Motor neuron (in vitro differentiated cells): ENCODE measurements at places on chromosomes 7 and 10.

DNA sequence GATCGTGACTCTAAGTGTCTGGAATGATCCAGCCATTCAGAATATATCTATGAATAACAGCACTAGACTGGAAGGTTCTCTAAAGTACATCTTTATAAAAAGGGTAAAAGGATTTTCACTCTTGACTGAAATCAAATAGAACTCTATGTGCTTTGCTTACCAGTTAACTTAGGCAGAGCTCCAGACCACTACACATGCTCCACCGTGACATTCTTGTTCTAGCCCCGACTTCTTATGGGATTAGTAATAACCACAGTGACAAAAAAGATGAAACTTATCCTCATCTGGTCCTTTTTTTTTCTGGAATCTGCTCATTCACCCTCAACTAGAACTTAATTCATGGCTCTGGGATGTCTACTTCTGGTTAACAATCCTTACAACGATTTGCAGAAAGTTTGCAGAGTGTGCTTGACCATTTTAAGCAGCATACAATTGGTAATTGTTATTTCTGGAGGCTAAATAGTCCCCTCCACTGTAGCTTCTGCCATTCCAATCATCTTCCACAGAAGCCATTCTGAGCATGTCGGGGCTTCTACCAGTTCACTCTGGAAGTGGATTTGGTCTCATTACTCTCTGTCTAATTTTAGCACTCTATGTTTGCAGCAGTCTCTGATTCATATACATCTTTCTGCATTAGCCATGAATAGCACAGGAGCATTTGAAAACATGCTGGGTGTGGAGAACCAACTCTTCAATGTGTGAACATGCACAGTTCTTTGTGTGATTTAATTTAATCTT, 163.7 kb upstream of the CDC14C start:
- ATAC-seq = no peak

- ATAC-seq = no peak
Measured at GRCh38 chr7:142925413-142925812, 8.1 kb downstream of the TRPV5 start.

- no peak for ATAC-seq
Measured at GRCh38 chr10:12566161-12567115, 217.1 kb downstream of the CAMK1D start.

DNA sequence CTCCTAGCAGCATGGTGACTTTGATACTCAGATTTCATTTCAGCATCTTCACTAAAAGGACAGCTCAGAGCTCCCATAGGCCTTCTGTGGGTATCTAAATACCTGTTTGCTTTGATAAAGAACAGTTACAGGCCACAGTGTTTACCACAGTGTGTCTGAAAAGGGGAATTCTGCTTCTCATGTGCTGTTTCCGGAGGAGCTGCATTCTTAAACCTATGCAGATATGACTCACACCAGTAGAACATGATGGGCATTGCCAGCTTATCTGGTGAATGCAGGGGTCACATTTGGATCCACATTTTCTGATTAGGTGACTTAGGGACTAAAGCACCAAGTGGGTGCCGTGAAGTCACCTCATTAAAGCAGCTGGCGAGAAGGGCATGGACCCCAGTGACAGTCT, 52.6 kb downstream of the TRRAP start:
- ATAC-seq = no peak
